ENCODE measurements at places on chromosomes 5 and 9.

DNA sequence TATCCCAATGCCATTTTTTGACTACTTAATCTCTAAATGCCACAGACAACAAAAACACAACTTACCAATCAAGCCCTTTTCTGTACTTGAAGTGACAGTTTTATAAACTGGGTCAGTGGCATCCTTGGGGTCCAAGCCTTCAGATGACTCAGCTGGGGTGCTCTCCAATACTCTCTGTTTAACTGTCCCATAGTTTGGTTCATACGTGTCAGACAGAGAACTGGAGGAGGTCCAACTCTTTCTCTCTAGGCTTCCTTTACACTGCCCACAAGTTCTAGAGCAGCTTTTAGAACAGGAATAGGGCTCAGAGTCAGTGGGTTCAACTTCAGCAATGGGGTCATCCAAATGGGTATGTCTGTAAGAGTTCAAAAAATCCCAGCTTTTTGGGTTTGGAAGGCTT is 166.9 kb downstream of the CDC42SE2 start:
- DNase-seq = peak; percentile 11

- DNase-seq = no peak
These were observed 1.6 kb downstream of the BSPRY start for GRCh38 chr9:113350937-113351336.

GRCh38 chr5:31962351-31962751 is 211.8 kb downstream of the GOLPH3 start:
- DNase-seq = no peak

- no peak for DNase-seq
These were observed 38.4 kb downstream of the ACOT12 start for GRCh38 chr5:81355291-81356251.

- no peak for DNase-seq
These were observed 81.7 kb upstream of the CPEB4 start for GRCh38 chr5:173806270-173807035.

- DNase-seq = no peak
These were observed 244.0 kb downstream of the SEC61B start for GRCh38 chr9:99466104-99466503.

- no peak for DNase-seq
These were observed 76.6 kb downstream of the KCNN2 start for GRCh38 chr5:114438471-114438870.

DNA sequence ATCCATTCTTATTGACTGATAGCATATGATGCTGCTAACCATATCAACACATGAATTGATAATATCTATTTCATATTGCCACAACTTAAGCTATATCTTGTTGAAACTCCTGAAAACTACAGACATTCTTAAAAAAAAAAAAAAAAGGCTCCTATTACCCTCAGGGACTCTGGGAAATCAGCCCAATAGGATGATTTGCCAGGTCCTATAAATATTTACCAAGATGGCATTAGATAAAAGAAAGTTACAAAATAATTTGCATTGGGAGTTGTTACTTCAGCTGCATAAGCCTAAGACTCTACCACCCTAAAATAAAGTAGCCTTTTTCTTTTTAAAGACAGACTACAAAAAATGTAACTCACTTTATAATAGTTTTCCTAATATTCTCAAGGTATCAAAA is 84.4 kb downstream of the CDO1 start:
- no peak for DNase-seq

GRCh38 chr5:1540166-1540565 is 16.4 kb upstream of the LPCAT1 start:
- no peak for DNase-seq

DNA sequence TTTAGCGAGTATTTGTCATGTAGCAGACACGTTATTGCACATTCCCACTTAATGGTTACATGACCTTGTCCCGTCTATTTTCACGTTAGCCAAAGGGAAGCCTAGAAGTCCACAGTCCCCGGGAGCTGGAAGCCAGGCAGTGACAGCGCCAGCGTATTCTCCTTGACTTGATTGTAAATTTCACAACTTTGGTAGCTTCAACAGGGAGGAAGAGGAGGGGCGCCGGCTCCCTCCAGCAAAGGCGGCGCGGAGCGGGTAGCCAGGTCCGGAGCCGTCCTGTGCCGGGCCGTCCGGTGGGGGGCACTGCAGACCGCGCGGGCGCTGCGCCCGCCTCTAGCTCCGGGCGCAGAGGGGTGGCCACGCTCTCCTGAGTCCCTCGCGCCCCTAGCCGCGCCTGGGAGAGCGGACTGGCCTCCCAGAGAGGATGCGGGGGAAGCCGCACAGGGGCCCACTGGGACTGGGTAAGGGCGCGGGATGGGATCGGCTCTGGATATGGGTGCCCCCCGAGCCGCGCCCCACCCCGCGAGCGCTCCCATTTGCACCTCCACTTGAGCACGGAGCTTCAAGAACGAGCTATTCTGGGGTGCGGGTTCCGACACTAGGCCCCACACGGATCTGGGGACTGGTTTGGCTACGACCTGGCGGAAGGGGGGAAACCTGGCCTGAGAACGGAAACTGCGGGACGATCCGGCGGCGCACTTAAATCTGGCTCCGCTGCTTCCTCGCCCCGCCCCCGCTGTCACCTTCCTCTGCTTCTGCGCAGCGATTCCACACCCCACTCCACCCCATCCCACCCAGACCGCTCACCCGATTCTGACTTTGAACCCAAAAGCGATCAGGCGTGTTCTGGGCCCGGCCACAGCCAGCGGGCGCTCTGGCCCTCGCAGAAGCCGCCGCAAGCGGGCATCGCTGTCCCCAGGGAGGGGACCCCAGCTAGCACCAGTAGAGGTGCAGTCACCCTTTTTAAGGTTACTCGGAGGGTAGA is 23.8 kb downstream of the KLF4 start:
- peak; percentile 14 for DNase-seq

DNA sequence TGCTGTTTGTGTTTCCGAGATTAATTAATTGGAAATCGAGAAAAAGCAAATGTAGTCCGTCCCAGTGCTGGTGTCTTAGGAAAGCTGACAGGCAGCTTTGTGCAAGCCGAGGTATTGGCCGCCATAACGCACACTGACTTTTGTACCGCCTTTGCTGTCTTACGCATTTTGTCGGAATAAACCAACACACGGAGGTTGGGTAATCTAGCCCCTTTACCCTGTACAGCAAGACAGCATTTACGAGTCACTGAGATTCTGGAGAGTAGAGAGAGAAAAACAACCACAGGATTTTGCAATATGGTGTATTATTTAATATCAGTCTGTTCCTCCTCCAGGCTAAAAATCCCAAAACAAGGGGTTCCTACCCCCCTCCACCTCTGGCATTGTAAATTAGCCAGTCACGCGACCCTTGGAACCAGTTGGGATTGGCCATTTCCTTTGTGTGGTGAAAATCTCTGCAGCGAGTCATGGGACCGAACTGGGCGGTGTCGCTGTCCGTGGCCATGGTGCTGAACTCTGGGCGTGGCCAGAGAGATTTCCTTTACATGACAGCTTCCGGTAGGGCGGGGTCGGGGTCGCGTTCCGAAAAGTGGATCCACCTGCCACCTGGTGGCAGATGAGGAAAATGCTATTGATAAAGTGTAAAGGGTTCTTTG is 10.3 kb upstream of the PCDHB1 start:
- peak; percentile 13 for DNase-seq

GRCh38 chr5:42886635-42887034 is 74.9 kb upstream of the SELENOP start:
- no peak for DNase-seq

DNA sequence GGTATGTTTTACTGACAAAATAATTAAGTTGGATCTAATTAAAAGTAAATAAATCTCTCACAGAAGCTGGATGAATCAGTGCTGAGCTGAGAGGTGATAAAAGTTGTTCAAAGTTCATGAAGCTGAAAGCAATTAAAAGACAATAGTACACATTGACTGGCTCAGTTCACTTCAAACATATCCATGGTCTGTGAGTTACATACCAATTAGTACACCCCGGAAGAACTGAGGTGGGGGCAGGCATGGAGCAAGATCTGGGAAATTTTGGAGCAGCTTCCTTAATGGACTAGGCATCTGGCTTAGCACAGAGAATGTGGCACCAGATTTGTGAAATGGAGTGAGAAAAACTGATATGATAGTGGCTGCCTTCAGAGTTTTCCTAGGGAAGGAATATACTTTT is 152.7 kb downstream of the ATP10B start:
- no peak for DNase-seq

DNA sequence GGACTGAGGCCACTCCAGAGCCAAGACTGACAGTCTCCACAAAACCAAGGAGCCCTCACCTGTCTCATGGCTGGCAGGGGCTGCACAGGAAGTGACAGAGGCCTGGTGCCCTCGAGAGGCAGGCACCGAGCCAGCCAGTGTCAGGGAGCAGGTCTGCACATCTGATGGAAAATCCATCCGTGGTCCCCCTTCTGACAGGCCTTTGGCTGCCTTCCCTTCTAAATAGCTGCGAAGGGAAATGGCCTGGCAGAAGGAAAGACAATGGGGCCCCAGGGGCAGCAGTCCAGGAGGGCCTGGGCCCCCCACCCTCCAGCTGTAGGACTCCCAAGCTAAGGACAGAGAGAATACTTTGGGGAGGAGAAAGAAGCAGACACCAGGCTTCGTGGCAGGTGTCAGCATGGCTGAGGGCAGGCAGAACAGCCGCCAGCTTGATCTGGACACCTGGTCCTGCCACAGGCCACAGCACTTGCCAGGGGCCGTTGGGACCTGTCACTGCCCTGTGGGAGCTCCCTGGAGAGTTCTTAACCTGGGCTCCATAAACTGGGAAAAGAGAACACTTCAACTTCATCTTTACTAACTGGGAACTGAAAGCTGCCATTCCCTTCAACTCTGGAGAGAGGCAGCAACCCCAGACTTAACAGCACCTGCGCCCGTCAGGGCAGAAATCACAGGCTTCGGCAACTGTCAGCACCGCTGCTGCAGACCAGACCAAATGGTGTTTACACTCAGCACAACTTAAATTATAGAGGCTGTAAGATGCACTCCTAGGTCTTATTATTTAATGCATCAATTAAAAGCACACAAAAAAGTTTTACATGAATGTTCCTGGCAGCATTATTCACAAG is 22.0 kb downstream of the ADAMTS2 start:
- no peak for DNase-seq

GRCh38 chr9:128835246-128836210 is 5.9 kb upstream of the SPOUT1 start:
- DNase-seq = no peak

- no peak for DNase-seq
These were observed 2.3 kb downstream of the SLC4A9 start for GRCh38 chr5:140362311-140362710.

- DNase-seq = no peak
These were observed 128.8 kb upstream of the FBXL7 start for GRCh38 chr5:15371184-15371583.

DNA sequence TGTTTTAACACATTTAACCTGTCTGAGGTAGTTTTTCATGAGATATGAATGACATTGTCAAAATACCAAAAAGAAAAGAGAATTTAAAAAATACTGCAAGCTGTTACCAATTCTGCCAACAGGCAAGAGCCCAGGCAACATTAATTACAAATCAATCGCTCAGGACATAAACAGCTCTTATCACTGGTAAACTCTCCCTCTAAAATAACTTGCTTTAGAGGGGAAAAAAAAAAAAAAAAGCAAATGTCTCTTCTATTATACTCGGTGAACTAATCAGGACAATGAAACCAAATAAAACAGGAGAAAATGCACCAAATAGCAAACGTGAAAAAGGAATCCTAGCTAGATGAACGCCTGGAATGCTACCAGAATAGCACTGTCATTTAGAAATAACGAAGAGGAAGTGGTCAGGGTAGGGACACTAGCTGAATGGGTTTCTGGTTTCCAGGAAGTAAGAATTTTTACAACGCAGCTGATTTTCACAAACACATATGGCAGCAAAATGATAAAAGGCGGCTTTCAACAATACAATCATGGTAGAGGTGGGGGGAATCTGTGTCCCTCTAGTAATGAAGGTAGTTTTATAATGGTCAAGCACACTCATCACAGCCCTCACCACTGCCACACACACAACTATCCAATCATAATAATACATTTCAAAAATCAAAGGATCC is 94.9 kb downstream of the DENND1A start:
- peak; percentile 42 for DNase-seq

DNA sequence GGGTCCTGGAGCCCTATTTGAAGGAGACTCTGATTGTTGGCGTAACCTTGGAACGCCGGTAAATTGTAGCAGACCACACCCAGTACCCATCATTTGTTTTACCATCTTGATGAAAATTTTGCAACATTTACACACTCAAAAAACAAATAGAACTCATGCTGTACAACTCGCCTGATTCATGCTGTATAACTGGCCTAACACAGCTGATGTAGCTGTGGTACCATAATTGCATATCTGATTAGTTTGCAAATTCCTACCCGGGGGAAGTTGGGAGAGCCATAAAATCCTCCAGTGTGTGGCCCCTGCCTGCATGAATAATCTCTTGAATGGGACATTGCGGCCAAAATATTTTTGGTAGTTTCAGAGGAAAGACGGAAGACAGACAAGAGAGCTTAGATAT is 9.7 kb downstream of the NIPAL4 start:
- DNase-seq = no peak

- DNase-seq = peak; percentile 26
These were observed 12.2 kb downstream of the GPR150 start for GRCh38 chr5:95631991-95632675.

GRCh38 chr5:14628346-14628745 is 36.2 kb upstream of the OTULIN start:
- DNase-seq = peak; percentile 40

DNA sequence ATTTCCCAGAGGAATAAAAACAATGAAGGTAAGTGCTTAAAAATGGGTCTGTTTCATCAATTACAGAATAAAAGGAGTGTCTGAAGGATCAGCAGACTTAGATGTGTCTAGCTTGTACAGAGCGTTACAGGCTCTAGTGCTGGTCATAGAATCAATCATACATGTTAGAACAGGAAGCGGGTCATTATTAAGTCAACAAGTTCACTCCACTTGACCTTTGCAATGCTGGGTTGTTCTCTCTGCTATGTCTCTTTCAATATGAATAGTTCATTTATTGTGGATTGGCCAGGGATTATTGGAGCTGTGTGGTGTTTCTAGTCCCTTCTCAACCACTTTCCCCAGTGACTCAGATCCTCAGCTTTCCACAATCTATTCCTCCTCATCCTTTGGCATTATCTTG is 20.7 kb upstream of the EGFLAM start:
- DNase-seq = no peak

GRCh38 chr9:116504893-116505480 is 182.1 kb upstream of the TRIM32 start:
- DNase-seq = no peak

- DNase-seq = peak; percentile 62
These were observed 26.6 kb downstream of the DPYSL3 start for GRCh38 chr5:147483188-147483790.

- no peak for DNase-seq
These were observed 145.9 kb downstream of the PCSK1 start for GRCh38 chr5:96287136-96287535.

GRCh38 chr5:167752936-167753335 is 538.5 kb upstream of the WWC1 start:
- DNase-seq = no peak

DNA sequence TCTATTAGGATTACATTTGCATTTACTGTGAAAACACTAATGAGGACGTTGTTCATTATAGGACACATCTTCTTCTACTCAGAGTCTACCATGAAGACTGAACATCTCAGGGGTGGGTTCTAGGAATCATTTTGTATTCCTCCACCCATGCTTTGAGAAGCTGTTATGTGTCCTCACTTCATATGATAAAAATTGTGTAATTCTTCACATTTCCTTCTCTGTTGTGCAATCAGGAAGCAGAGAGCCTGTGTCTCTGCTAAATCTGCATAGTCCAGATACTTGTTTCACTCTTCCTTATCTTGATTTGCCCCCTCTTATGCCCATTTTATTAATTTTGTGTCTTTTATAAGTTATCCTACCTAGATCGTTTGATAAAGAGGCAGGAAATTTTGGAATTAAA is 97.8 kb upstream of the IQGAP2 start:
- no peak for DNase-seq
